Epithelial cell of esophagus (primary cell): ENCODE measurements at places on chromosomes 1 and 21.

DNA sequence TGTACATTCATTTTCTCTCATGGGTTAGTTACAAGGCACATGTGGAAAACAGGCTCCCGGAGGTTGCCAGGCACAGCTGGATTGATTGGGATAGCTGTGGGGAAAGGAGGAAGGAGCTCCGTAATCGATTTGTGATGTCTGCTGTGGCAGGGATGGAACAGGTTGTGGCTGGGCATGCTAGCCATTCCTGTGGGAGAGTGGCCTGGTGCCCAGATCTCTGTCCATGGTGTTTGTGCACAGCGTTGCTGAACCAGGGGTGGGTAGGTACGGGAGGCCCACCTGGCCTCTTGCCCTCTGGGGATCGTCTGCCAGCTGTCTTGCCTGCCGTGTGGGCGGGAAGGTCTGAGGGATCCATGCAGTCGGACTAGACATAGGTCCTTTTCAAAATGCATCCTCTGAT, 302.8 kb upstream of the VAMP3 start:
- no peak for DNase-seq

DNA sequence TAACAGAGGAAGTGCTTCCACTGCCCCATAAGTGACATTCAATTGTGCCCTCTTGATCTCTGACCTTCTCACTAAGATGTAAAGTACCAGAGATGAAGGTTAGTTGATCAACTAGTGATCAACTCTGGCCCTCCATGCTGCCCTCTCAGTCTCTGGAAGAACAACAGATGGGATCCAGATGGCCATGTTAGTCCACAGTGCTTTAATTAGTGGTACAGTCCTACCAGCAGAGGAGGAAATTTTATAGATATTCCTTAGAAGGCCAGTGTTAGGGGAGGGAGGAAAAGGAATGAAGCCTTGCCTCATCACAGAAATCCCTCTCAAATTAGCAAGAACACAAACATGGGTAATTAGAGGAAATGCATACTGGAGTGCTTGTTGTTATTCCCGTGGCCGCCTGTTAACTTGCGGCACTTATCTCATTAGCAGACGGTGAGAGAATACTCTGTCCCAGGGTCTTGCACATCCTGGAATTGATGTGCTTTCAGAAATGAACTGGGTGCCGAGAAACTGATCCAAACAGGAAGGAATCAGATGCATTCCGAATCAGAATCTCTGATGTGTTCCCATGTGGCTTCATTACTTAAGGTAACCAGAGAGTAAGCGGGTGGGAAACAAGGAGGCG, 91.1 kb upstream of the RGS4 start:
- DNase-seq, result no peak

GRCh38 chr1:235442788-235443429, 61.3 kb downstream of the B3GALNT2 start:
- peak; percentile 79 for DNase-seq

DNA sequence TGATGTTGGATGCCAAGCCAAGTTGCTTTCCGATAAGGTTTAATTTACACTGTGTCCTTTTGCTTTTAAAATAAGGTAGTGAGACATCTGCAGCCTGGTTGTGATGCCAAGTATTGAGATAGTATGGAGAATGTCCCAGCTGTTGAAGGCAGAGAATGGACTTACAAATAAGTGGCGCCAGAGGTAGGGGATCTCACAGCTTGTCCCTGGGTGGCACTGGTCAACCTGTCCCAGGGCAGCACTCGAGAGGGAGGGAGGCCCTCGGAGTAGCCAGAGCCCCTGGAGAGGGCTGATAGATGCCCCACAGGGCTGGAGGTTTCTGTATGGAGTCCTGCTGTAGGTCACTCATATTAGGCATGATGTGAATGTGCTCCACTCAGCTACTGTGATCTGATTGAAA, 98.5 kb downstream of the GALNT2 start:
- no peak for DNase-seq

DNA sequence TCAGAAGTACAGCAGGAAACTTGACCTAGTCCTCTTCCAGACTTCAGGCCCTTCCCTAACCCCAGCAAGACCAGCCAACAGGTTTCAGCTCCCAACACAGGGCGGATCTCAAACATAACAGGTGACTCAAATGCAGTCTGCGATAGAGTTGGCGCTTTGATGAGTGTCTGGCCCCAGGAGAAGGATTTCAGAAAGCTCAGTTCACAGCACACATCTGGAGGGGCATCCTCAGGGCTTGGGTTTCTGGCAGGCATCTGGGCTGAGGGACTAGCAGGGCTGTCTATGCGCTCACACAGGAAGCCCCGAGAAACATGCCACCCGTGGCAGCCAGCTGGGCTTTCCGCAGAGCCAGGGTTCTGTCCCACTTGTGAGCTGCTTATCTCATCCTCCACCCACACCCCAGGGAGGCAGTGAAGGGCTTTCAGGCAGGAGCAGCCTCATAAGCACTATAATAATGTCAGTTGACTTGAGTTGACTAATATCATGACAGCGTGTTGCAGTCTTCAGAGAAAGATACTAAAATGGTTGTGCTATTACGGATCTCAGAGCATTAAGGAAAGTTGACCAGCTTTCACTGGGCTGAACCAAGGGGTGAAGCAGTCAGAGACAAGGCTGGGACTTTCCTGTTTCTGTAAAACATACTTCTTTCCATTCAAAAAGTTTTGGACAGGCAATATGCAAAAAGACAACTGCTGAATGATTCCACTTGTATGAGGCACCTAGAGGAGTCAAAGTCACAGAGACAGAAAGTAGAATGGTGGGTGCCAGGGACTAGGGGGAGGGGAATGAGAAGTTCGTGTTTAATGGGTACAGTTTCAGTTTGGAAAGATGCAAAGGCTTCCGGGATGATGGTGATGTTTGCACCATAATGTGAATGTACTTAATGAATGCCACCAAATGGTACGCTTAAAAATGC, 233.0 kb upstream of the IRF2BP2 start:
- DNase-seq, result no peak

DNA sequence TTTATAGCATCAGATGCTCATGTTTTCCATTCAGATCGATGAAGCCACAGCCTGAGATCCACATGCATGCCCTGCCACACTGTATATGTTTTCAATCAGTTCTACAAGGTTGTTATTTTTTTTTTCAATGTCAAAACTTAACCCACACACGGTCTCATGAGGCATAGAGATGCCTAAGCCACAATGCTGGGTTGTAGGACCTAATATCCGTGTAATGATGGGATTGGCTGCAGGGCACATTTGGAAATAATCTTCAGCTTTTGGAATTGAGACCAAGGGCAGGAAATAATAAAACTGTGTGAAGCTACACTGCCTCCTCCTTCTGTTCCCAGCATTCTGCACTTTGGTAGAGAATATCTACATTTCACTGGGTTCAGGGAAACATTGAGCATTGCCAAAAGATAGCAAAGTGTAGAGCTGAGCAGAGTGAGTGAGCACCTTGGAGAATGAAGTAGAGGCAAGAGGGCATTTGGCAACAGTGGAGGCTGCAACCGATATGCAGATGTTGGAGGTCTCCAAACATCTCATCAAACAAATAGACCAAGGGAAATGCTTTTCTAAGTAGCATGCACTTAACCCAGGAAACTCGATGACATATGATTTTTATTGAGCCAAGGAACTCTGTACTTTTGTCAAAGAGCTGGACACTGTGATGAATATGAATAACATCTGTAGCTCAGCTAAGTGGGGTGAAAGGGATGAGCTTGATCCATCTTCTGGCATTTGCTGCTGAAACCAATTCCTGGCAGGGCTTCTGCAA, 176.7 kb downstream of the LYPLAL1 start:
- DNase-seq, result no peak

DNA sequence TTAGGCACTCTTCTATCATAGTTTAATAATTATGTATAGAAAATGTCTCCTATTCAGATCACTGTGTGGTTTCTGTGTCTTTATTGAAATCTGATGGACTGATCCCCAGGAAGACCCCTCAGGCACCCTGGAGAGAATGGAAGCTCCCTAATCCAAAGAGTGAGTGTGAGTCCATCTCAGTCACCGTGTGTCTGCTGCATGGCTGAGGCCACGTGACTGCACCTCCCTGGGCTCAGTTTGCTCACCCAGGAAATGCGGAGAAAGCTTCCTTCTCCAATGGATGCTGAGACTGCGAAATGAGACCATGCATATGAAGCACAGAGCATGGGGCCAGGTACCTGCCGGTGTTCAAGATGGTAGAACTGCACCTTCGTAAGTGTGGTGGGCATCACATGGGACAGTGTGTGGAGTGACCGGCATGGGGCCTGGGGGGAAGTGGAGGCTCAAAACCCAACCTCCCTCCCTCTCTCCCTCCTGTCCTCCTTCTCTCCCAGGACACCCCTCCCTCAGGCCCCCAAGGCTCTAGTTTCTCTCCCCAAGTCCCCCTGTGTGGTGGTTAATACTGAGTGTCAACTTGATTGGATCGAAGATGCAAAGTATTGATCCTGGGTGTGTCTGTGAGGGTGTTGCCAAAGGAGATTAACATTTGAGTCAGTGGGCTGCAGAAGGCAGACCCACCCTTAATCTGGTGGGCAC, 557.5 kb downstream of the PTPRU start:
- DNase-seq, result no peak
